ENCODE measurements at places on chromosomes 7 and 10. TPM values are rescaled to one million over a fixed set of nuclear protein-coding genes. Genes with fewer than 3 reads are reported as not detected.

DNA sequence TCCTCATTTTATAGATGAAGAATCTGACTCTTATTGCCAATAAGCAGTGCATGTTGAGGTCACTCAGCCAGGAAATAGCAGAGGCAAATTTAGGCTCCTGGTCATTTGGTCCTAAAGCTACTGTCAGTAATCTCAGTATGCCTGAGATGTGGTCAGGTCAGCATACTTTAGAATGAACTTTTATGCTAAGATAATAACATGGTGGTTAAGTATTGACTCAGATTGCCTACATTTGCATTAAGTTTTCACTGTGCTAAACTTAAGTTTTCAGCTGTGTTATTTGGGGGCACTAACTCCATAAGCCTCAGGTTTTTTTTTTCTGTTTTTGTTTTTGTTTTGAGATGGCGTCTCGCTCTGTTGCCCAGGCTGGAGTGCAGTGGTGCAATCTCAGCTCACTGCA is 35.9 kb upstream of the CCSER2 start:
- H3K27ac ChIP-seq = no peak overlapping the region
- DNase-seq = no peak
- no peaks in the 10 kb centered on the region for H3K27me3 ChIP-seq
- no peak overlapping the region for H3K4me3 ChIP-seq
- H3K36me3 ChIP-seq = no peaks in the 10 kb centered on the region

DNA sequence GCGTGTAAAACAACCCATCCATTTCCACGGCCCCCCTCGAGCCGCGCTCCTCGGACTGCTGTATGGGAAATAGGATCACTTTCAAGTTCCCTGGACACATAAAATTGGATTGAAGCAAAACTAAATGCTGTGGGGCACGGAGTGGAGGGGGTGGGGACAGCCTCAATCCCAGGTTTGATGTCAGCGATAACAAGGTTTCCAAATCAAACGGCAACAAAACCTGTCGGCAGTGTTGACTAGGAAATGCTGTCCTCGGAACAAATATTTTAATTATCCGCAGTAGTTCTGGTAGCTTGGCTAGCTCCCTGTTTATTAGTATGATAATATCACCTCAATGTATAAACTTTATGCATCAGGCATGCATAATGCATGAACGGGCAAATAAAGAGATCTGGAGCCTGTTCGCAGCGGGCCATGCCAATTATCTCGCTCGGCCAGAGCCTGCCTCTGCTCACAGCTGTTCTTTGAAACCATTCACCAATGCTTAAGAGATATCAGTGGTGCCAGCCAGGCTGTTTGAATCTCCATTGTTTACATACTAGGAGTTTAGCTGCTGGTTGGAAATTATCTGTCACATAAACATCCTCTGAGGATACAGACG is 161.1 kb downstream of the PAXIP1 start:
- H3K4me3 ChIP-seq = no peak overlapping the region
- no peaks in the 10 kb centered on the region for H3K4me1 ChIP-seq
- peak; percentile 83 for DNase-seq
- no peaks in the 10 kb centered on the region for H3K27me3 ChIP-seq
- H3K27ac ChIP-seq = peak overlapping the region; percentile 98

Gene RBP3
- not detected for polyA plus RNA-seq

DNA sequence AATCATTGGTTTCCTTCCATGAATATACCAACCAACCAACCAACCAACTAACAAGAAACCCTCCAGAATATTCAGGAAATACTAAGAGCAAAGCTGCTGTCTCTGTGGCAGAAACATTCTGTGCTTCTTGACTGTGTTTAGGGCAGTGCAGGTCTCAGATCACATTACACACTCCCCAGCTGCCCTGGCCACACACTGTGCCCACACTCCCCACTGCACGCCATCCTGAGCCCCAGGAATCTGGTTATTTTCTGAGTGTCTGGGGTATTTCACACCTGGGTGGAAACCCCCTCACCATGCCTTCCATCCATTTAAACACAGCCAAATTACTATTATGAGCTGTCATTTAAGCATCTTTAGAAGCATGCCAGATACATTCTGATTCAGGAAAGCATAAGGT is 183.7 kb upstream of the ANK3 start:
- no peak for DNase-seq
- no peaks in the 10 kb centered on the region for H3K36me3 ChIP-seq
- peak overlapping the region; percentile 80 for H3K27ac ChIP-seq
- no peak overlapping the region for H3K4me3 ChIP-seq

GRCh38 chr7:14047709-14048399 is 58.4 kb upstream of the ETV1 start:
- no peak overlapping the region for H3K4me3 ChIP-seq
- H3K27ac ChIP-seq = no peak overlapping the region
- no peaks in the 10 kb centered on the region for H3K4me1 ChIP-seq
- no peaks in the 10 kb centered on the region for H3K36me3 ChIP-seq
- no peaks in the 10 kb centered on the region for H3K27me3 ChIP-seq

- no peaks in the 10 kb centered on the region for H3K27me3 ChIP-seq
- H3K4me3 ChIP-seq = peak overlapping the region; percentile 66
- peaks cover 8% of the 10 kb centered on the region for H3K4me1 ChIP-seq
- DNase-seq = no peak
- peak overlapping the region; percentile 93 for H3K27ac ChIP-seq
- H3K36me3 ChIP-seq = peaks cover 18% of the 10 kb centered on the region
Observed at GRCh38 chr7:101216860-101217387, 457 bp downstream of the PLOD3 start.

DNA sequence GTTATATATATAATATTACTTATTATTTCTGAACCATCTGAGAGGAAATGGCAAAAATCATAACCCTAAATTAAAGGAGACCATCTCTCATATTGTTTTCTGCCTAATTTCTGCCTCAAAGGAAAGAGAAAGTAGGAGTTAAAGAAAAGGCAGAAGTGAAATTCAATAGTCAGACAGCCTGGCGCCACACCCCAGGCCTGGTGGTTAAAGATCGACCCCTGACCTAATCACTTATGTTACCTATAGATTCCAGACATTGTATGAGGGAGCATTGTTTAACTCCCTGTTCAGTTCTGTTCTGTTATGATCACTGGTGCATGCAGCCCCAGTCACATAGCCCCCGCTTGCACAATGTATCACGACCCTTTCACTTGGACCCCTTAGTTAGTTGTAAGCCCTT is 24.9 kb upstream of the CHST3 start:
- H3K36me3 ChIP-seq = no peaks in the 10 kb centered on the region
- H3K27me3 ChIP-seq = no peaks in the 10 kb centered on the region
- no peak overlapping the region for H3K27ac ChIP-seq
- H3K4me3 ChIP-seq = no peak overlapping the region

- no peaks in the 10 kb centered on the region for H3K36me3 ChIP-seq
- DNase-seq = peak; percentile 62
- no peaks in the 10 kb centered on the region for H3K4me1 ChIP-seq
- H3K27me3 ChIP-seq = peaks cover 26% of the 10 kb centered on the region
- H3K4me3 ChIP-seq = peak overlapping the region; percentile 34
Observed at GRCh38 chr10:109456566-109457301, 466.6 kb downstream of the XPNPEP1 start.

GRCh38 chr7:94056796-94057207 is 52.6 kb upstream of the BET1 start:
- H3K27ac ChIP-seq = no peak overlapping the region
- DNase-seq = no peak
- no peaks in the 10 kb centered on the region for H3K36me3 ChIP-seq
- no peak overlapping the region for H3K4me3 ChIP-seq

DNA sequence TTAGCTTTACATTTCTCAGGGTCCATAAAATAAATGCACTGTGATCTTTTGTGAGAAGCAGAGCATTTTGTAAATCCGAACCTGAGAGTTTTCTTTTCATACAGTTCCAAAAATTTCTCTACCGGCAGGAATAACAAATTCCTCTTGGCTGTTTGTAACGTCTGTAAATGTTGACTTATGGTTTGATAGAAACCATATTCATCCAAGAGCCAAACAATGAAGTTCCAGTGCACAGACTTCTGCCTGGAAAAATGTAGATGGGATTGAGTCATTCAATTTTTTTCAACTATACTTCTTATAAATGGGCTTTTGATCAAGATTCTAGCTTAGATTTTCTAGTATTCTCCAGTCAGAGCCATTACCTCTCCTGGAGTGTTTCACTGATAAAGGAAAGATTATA is 530.6 kb downstream of the TFEC start:
- H3K4me1 ChIP-seq = no peaks in the 10 kb centered on the region
- no peak overlapping the region for H3K27ac ChIP-seq
- no peak overlapping the region for H3K4me3 ChIP-seq
- no peaks in the 10 kb centered on the region for H3K27me3 ChIP-seq

GRCh38 chr10:73095481-73096021 is 1.1 kb downstream of the P4HA1 start:
- no peaks in the 10 kb centered on the region for H3K27me3 ChIP-seq
- H3K36me3 ChIP-seq = peaks cover 4% of the 10 kb centered on the region
- peak overlapping the region; percentile 84 for H3K4me3 ChIP-seq

DNA sequence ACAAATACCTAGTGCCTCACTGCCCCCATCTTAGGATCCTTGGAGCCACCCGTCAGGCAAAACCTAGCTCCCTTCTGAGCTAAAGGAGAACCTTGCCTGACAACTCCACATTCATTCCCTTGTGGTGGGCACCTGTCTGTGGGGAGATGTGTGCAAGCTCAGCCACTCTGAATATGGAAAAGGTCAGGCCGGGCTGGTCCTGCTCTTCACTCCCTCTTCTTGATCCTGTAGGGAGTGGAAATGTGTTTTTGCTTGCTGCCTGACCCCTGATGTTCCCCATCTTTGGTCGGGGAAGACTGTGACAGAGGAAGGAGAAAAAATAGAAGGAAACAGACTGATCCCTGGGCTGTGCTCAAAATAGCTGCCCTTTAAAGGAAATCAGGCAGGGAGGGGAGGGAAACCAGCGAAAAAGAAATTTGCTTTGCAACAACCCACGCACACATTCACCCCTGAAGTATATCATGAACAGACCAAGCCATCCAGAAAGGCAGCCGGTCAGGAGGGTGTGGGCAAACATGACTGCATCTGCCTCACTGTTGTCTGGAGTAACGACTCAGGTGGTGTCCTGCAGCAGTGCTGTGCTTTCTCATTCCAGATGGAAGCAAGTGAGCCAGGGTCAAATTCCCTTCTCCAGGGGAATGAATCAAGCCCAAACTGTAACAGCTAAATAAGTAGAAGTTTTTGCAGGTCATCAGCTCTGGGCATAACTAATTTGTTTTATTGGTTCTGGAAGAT is 74.0 kb downstream of the SCRN1 start:
- no peak overlapping the region for H3K27ac ChIP-seq
- H3K4me1 ChIP-seq = no peaks in the 10 kb centered on the region
- H3K27me3 ChIP-seq = no peaks in the 10 kb centered on the region
- no peak overlapping the region for H3K4me3 ChIP-seq
- H3K36me3 ChIP-seq = peaks cover 6% of the 10 kb centered on the region

GRCh38 chr10:31204090-31204489 is 114.9 kb upstream of the ZEB1 start:
- no peak for DNase-seq
- no peaks in the 10 kb centered on the region for H3K4me1 ChIP-seq
- no peak overlapping the region for H3K4me3 ChIP-seq
- H3K27me3 ChIP-seq = no peaks in the 10 kb centered on the region

- DNase-seq = no peak
- H3K4me1 ChIP-seq = no peaks in the 10 kb centered on the region
- H3K36me3 ChIP-seq = no peaks in the 10 kb centered on the region
- peaks cover 33% of the 10 kb centered on the region for H3K27me3 ChIP-seq
- H3K4me3 ChIP-seq = no peak overlapping the region
- H3K27ac ChIP-seq = no peak overlapping the region
Observed at GRCh38 chr10:101301111-101301731, 52.7 kb upstream of the BTRC start.

DNA sequence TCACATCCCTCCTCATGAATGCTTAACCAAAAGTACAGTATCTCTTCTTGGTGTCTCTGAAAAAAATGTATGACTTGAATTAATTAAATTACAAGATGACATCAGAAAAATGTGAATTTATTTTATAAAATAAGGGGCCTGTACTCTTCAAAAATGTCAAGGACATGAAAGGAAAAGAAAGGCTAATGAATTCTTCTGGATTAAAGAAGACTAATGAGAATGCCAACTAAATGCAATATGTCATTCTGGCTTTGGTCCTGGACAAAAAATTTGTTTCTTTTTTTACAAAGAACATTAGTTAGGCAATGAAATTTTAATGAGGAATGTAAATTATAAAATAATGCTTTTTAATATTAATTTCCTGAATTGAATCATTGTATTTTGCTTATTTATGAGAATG is 1125.7 kb downstream of the DNAJB9 start:
- no peak overlapping the region for H3K4me3 ChIP-seq
- no peaks in the 10 kb centered on the region for H3K4me1 ChIP-seq
- DNase-seq = no peak
- no peaks in the 10 kb centered on the region for H3K27me3 ChIP-seq
- no peaks in the 10 kb centered on the region for H3K36me3 ChIP-seq

- no peak overlapping the region for H3K4me3 ChIP-seq
- no peaks in the 10 kb centered on the region for H3K36me3 ChIP-seq
Observed at GRCh38 chr10:15035385-15036301, 8.1 kb upstream of the OLAH start.

DNA sequence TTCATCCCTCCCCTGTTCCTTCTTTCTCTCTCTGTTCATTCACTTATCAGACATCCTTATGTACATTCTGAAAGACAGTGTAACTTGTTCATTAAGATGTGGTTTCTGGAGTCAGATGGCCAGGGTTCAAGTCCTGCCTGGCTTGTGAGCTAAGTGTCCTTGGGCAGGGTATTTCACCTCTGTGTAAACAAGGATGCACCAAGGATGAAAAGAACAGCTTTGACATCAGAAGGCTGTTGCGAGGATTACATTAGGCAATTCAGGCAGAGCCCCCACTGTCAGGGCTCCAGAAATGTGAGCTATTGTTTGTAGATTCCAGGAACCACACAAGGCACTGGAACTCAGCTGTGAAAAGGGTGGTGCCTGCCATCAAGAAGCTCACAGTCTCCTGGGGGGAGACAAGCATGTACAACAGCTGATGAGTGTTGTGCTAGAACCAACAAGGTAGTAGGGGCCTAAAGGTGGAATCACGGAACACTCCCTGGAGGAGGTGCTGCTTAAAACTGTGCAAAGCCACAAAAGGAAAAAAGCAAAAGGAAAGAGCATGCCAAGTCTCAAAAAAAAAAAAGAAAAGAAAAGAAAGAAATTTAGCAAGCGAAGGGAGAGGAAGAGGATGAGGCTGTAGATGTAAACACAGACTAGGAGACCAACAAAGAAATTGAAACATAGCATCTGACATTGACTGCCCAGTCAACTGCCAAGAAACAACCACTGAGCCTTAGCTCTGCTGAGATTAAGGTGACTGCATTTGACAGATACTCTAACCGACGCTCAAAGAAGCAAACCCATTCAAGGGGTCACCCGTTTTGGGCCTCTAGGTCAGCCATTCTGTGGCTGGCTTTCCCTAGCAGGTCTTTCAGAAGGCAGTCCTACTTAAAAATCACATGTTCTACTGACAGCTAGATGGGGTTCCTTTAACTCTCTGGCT is 12.5 kb downstream of the PDLIM1 start:
- peaks cover 33% of the 10 kb centered on the region for H3K4me1 ChIP-seq
- no peak for DNase-seq
- H3K4me3 ChIP-seq = no peak overlapping the region
- no peak overlapping the region for H3K27ac ChIP-seq
- no peaks in the 10 kb centered on the region for H3K36me3 ChIP-seq
